ENCODE measurements at places on chromosomes 5 and 9.

DNA sequence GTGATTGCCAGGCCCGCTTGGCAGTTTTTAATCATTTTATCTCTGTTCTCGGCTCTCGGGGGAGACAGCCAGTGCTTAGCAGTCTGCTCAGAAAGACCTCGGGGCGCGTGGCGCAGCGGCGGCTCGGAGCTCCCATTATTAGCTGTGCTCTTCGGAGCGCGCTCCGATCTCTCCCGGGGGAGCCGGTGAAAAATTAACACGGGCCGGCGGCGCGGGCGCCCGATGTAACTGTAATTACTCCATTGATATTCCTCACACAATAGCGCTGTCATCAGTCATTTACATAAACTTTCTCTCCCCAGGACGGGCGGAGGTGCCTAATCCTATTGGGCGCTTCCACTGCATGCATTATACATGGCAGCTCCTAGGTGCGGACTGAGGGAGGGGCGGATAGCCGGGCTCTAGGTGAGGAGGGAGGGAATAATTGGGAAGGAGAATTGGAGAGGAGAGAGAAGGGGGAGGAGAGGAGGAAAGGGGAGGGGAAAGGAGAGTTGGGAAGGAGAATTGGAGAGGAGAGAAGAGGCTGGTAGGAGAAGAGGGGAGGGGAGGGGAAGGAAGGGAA lies 24.9 kb downstream of the LMX1B start:
- no peak for DNase-seq

GRCh38 chr5:168720575-168720974 lies 141.4 kb upstream of the PANK3 start:
- no peak for DNase-seq

- DNase-seq: peak; percentile 84
Measured at GRCh38 chr9:6852243-6852963, 94.6 kb downstream of the KDM4C start.

DNA sequence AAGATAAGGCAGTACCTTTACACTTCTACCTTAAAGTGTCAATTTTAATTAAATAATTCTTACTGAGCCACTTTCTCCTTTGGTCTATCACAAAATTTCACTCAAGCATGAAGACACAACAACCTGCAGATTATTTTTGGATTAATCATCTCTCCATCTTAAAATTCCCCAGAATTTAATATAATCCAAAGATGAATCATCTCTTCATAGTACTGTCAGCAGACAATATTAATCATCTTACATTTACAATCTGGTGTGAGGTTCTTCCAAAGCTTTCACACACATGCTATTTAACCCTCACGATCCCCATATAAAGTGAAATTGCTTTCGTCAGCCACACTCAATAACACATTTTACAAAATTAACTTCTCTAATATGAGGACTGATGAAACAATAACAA lies 43.0 kb downstream of the LHFPL2 start:
- no peak for DNase-seq

GRCh38 chr5:136330353-136331038 lies 34.8 kb downstream of the TRPC7 start:
- DNase-seq: no peak
